ENCODE measurements at places on chromosomes 4 and X.
A peak's percentile ranks its signal among the peaks of the same experiment; 100 is the strongest.

- no peak for DNase-seq
These were observed 903.4 kb downstream of the RAB28 start for GRCh38 chr4:12580787-12581186.

DNA sequence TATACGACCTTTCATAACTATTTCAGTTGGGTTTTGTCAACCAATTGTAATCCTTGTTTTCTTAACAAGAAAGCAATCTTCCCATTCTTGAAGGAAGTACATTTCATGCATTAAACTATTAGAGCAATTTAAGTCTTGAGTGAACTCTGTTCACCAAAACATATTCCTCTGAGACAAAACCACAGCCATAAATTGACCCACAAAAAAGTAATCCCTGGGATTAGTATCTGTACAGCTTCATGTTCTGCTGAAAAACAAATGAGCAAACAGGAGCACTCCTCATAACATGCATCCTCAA lies 207.0 kb upstream of the PDE5A start:
- DNase-seq, result no peak

GRCh38 chr4:93710847-93711430 lies 117.6 kb upstream of the ATOH1 start:
- no peak for DNase-seq

GRCh38 chr4:162938738-162939485 lies 227.8 kb downstream of the NAF1 start:
- DNase-seq, result no peak

DNA sequence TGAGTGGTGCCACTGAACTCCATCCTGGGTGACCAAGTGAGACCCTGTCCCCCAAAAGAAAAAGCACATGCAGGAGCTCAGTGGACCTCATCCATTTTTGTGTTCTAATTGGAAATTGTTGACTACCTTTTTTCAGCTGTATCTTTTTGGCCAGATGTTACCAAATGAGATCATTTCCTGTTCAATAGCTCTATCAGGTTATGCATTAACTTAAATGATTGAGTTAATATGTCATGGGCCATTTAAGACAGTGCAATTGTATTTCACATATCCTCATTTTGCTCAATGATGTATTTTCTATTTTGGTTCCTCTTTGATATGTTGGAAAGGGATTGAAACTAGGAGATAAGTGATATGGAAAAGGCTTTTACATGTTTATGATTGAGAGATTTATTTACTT lies 26.2 kb upstream of the RHOH start:
- DNase-seq, result no peak

DNA sequence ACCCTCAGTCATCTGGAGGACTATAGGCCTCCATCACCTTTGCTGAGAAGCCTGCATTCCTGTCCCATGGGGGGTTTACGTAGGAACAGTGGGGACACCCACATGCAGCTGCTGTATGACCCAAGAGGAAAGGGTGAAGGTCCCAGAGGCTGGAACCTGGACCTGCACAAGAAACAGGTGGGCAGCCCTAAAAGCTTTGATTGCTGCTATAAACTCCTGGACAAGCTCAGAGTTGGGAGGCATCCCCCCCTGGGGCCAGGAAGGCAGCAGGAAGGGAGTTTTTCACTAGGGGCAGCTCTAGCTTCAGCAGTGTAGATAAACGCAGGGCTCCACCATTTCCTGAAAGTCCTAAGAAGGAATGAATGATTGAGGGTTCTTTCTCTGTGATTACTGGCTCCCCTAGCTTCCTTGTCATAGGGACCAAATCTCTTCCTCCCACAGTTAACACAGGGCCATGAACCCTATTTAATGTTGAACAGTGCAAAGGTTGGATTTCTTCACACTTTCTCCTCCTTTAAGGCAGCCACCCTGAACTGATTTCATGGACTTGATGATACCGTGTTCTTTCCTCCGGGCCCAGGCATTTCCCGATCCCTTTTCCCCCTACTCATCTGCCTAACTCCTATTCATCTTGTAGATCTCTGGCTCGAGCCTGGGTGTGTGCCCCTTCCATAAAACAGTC lies 84.2 kb downstream of the CHRNA9 start:
- no peak for DNase-seq

- DNase-seq, result no peak
These were observed 179.2 kb downstream of the IL1RAPL2 start for GRCh38 chrX:104745152-104745551.

- DNase-seq, result no peak
These were observed 167.2 kb downstream of the KDR start for GRCh38 chr4:54958236-54958635.

DNA sequence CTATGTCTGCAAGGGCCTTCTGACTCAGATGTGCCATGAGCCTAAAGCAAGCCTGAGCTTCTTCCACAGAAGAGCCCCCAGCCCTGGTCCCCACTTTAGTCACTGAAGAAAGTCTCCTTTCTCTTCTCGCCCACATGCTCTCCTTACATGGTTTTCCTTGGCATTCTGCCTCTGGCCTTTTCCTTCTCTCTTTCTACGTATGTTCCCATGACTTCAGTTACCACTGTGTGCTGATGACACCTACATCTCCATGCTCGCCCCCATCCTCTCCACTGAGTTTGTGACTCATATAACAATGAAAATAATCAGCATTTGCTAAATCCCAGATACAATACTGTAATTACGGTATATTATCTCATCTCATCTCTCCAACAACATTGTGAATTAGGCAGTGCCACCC lies 149.3 kb downstream of the AMMECR1 start:
- no peak for DNase-seq

- DNase-seq, result no peak
These were observed 68.5 kb downstream of the EFNB1 start for GRCh38 chrX:68897118-68897945.

GRCh38 chr4:137738375-137738990 lies 206.2 kb upstream of the PCDH18 start:
- no peak for DNase-seq

- no peak for DNase-seq
These were observed 27.6 kb downstream of the ARFIP1 start for GRCh38 chr4:152807294-152807829.

- no peak for DNase-seq
These were observed 627.9 kb downstream of the IQCM start for GRCh38 chr4:149187726-149188125.

DNA sequence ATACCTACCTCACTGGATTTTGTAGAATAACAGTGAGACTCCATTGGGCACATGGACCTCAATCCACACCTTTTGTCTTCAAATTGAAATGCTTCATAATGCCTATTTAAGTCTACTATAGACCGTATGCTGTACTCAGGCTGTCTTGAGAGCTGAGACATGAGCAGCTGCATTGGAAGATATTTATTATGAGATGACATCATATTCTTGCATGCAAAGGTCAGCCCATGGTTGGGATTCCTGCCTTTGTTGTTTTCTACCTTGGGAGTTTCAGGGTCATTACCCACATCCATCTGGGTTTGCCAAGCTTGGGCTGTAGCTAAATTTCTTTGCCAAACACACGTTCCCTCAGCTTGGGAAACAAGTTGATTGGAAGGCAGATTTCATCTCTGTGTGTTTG lies 33.2 kb upstream of the MAMLD1 start:
- DNase-seq, result no peak

DNA sequence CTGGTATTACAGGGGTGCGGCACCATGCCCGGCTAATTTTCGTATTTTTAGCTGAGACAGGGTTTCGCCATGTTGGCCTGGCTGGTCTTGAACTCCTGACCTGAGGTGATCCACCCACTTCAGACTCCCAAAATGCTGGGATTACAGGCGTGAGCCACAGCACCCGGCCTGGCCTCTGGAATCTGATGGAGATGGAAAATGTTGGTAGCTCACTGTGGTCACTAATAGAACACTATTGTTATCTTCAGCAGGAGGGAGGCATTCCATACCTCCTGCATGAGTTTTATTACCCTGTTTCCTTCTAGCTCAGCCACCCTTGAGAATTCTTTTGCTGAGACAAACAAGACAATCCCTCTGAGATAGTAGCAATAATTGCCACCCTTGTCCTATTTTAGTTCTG lies 105.0 kb downstream of the SHROOM3 start:
- no peak for DNase-seq

- DNase-seq, result no peak
These were observed 70.1 kb upstream of the LSM6 start for GRCh38 chr4:146105464-146105863.

GRCh38 chrX:94635003-94635402 lies 961.0 kb downstream of the FAM133A start:
- no peak for DNase-seq

DNA sequence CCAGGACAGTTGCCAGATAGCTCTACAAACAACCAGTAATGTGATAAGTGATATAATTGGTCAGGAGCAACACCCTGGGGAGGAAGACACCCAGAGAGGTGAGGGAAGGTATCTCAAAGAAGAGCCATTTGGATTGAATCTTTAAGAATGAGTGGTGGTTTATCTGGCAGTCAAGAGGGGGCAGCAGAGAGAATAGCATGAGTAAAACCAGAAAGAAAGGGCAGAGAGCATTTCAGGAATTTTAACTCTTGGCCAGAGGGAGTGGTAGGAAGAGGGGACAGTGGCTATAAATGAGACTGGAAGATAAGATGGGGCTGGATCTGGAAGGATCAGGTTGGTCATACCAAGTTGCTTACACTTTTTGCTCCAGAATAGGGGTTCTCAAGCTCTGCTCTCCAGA lies 5.9 kb upstream of the SEPTIN6 start:
- peak; percentile 1 for DNase-seq

DNA sequence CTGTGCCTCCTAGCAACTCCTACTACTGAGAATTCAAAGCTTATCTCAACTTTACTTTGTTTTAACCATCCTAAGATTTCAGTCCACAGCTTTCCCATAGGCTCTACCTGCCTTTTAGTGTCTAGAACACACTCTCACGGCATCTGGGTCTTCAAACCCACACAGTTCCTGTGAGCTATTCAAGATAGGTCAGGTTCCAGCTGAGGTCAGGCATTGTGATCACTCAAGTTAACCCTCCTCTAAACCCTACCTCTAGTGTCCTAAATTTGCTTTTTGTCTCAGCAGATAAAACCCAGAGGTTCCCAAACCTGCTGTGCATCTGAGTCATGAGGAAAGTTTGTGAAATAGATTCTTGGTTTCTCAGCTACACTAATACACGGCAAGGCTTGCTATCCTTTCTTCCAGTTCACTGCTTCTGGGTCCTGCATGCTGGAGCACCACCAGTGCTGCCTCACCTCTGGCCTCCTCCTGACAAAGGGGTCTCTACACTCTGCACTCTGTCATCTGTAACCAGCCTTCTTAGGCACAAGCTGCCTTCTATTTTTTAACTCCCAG lies 324.6 kb upstream of the MAGEB2 start:
- no peak for DNase-seq

GRCh38 chrX:150512461-150512901 lies 55.9 kb upstream of the MTM1 start:
- DNase-seq, result no peak

DNA sequence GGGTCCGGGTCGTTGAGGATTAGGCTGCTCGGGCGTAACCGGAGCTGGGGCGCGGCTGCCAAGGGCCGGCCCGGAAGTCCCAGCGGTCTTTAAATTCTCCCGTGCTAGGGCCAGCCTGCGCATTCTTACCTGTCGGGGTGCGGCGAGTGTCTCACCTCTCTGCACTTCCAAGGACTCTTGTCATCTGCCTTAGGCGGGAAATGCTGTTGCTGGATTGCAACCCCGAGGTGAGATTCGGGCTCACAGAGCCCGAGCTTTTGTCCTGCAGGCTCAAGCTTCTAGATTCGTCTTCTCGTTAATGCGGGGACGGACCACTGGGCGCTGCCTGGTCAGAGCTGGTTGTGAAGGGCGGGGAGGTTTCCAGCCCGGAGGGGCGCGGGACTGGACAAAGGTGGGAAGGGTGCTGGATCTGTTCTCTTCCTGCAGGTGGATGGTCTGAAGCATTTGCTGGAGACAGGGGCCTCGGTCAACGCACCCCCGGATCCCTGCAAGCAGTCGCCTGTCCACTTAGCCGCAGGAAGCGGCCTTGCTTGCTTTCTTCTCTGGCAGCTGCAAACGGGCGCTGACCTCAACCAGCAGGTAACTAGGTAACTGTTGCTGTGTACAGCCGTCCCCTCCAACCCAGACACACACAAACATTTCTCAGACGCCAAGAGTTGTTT lies at the start of gene ANKRD37:
Gene ANKRD37, plus strand, starts transcription at position 118 of the 662 bp plus-strand sequence. Its CDS starts 83 bp downstream, at position 201.
- no peak for DNase-seq

GRCh38 chr4:114335339-114335738 lies 263.3 kb upstream of the UGT8 start:
- no peak for DNase-seq

DNA sequence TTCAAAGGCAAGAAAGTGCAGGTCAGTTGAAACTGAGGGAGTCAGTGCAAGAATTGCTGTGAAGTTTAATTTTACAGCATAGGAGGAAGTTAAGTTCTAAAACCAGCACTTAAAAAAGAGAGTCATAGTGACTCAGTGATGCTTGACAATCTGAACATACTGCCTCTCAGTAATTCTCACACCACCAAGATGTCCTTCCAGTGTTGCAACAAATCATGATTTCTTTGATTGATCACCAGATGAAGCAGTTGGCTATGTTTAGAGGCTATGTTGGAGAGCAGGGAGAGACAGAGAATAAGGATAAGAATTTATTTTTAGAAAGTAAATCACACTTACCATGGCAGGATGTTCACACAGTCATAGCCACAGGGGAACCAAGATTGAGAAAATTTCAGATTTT lies 13.2 kb downstream of the TRIM2 start:
- DNase-seq, result no peak

DNA sequence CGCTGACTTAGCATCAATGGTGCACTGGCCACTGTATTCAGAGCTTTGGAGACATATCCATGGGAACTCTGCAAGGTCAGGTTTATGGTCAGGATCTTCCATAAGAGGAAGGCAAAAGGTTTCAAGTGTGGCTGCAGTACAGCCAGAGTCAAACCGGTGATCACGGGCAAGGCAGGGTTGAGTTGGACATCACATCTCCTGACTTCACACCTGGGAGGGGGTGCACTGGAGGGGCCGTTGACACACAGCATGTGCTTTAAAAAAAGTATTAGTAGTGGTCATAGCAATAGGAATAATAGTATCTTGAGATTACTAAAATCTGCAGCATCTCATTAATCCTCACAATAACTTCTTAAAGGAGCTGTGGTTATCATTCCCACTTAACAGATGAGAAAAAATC lies 28.9 kb upstream of the MAN2B2 start:
- no peak for DNase-seq

All from NCI-H187 treated with DMSO at 0.1 percent for 48 hours (cell line).